Muscle of leg (tissue), 16 donors: ENCODE measurements at places on chromosomes 13 and 19. TPM values are rescaled to one million over a fixed set of nuclear protein-coding genes. Genes with fewer than 3 reads are reported as not detected.
A peak's percentile ranks its signal among the peaks of the same experiment; 100 is the strongest.

Gene CAPN12
- polyA plus RNA-seq = 1.1 TPM

Gene TEX101
- polyA plus RNA-seq = not detected

Gene NACC1
- polyA plus RNA-seq = 19.1 TPM

Gene KIR3DL2
- polyA plus RNA-seq = not detected

Gene GTF3A
- polyA plus RNA-seq = 144 TPM

Gene ZNF234
- 8.9 TPM for polyA plus RNA-seq

DNA sequence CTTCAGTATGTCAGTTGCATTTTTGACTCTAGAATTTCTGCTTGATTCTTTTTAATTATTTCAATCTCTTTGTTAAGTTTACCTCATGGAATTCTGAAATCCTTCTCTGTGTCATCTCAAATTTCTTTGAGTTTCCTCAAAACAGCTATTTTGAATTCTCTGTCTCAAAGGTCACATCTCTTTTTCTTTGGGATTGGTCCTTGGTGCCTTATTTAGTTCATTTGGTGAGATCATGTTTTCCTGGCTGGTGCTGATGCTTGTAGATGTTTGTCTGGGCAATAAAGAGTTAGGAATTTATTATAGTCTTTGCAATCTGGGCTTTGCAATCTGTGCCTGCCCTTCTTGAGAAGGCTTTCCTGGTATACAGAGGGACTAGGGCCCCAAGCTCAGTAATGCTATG is 18.5 kb upstream of the KBTBD7 start:
- no peak for DNase-seq

DNA sequence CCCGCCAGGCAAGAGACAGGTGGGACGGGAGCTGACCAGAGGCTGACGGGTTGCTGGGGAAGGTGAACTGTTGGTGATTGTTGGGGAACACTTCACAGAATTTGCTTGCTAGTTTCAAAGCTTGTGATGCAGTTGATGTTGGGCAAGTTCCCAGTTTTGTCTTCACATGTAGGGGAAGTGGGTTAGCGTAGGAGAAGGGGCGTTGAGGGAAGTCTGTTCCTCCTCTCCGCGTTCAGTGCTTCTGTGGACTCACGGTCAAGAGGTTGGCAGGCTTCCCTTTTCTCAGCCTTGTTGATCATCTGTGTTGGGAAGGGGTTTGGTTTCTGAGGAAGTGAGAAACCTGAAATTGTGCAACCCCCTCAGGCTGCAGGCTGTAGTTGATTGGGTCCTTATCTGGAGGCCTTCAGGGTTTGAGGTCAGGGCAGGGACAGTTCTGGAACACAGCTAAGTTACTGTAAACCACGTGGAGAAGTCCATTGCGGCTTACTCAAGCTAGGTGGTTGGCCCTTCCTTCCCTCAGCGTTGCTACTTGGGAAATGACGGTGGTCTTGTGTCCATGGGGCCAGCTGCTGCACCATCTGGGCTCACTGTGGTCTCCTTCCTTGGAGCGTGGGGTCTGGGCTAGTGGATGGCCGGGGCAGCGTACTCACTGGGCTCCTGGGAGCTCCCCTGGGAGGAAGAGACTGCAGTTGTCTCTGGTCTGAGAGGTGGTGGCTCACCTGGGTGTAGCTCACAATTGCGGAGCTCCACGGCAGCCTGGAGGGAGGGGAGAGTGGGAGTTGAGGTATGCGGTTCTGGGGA is 7.5 kb downstream of the RPS9 start:
- DNase-seq = peak; percentile 91

DNA sequence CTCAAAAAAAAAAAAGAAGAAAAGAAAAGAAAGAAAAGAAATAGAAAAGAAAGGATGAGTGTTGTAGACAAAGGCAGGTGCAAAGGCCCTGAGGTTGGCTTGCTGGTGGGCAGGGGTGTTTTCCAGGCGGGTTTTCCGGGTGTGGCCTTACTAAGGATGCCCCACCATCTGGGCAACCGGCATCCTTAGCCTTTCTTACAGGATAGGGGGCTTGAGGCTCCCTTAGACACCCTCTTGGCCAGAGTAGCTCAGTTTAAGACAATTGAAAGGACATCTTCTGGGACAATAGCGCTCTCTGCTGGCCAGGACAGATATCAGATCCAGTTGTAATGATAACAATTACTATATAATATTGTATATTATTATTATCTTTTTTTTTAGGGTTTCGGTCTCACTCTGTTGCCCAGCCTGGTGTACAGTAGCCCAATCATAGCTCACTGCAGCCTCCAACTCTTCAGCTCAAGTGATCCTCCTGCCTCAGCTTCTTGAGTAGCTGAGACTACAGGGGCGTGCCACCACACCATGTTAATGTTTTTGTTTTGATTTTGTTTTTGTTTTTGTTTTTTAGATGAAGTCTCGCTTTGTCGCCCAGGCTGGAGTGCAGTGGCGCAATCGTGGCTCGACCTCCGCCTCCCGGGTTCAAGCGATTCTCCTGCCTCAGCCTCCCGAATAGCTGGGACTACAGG is 1.4 kb upstream of the QTRT1 start:
- peak; percentile 44 for DNase-seq

GRCh38 chr13:30819136-30819888 is 84.0 kb downstream of the ALOX5AP start:
- no peak for DNase-seq

DNA sequence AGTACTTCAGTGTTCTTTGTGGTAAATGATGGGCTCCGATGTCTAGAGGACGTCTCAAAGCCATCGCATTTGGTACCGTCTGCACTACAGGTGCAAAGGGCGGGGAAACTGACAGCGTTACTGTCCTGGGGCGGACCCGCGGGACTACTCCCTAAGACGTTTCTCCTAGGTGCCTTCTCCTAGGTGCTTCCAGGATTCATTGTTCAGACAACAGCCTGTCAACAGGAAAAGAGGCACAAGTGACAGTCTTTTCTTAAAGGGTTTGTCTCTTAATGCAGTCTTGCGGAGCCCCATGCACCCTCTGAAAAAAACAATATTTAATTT is 1.4 kb downstream of the SERTM1 start:
- DNase-seq = no peak

GRCh38 chr19:49442771-49443365 is 1.5 kb upstream of the SLC17A7 start:
- peak; percentile 95 for DNase-seq

DNA sequence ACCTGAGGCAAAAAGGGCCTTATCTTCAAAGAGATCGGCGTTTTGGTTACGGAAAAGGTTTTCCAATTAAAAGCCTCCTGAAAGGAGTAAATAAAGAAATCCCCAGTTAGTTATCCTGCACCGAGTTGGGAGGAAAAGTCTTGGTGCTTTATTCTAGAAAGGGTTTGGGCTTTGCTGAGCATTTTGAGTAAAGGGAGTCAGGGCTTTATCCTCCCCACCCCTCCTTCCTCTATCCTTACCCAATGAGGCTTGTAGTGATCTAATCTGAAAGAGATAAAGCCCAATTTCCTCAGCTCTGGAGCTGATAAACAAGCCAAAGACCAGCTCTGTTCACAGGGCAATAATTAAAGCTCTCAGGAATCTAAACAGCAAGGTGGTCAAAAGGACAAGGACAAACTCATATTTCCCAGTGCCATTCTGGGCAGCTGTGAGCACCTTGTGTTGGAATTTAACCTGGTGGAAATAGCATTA is 188.9 kb upstream of the TSC22D1 start:
- no peak for DNase-seq

- DNase-seq = no peak
Observed at GRCh38 chr13:114109641-114110041, 22.8 kb downstream of the RASA3 start.

- no peak for DNase-seq
Observed at GRCh38 chr19:30062065-30062906, 120.2 kb downstream of the URI1 start.

DNA sequence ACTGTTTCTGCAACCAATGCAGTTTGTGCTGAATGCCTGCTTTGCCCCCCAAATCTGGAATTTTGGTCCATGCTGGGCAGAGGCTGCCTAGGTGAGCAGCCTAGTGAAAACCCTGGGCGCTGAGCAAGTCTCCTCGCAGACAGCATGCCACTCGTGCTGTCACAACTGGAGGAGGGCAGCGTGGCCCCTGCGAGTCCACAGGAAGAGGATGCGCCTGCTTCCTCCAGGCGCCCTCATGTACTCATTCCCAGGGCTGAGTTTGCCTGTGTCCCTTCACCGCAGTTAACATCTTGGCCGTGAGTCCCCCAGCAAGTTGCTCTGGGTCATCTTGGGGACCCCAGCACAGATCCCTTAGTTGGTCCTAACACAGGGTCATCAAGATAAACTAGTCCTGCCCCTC is 26.2 kb upstream of the TMEM160 start:
- no peak for DNase-seq

DNA sequence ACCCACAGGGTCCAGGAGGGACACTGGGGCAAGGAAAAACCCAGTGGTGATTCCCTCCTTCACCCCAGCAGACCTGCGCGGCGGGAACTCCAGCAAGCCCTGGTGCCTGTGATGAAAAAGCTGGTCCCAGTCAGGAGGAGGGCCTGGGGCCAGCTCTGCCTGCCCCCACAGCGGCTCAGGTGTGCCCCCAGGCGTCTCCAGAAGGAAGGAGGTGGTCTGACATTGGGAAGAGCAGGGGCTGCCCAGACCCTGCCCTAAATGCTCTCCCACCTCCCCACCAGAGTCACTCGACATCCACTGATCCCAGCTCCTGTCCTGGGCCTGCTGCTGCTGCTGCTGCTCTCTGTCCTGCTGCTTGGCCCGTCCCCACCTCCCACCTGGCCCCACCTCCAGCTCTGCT is 6.2 kb downstream of the PTH2 start:
- DNase-seq = no peak

- no peak for DNase-seq
Observed at GRCh38 chr13:49821216-49822009, 28.9 kb upstream of the KPNA3 start.

GRCh38 chr19:36963280-36963679 is 47.1 kb downstream of the ZNF568 start:
- peak; percentile 91 for DNase-seq

GRCh38 chr13:101967781-101968180 is 434.1 kb downstream of the FGF14 start:
- DNase-seq = no peak

- DNase-seq = no peak
Observed at GRCh38 chr19:48169578-48169938, 586 bp downstream of the LIG1 start.

- no peak for DNase-seq
Observed at GRCh38 chr13:100387416-100387815, 201.2 kb downstream of the GGACT start.

DNA sequence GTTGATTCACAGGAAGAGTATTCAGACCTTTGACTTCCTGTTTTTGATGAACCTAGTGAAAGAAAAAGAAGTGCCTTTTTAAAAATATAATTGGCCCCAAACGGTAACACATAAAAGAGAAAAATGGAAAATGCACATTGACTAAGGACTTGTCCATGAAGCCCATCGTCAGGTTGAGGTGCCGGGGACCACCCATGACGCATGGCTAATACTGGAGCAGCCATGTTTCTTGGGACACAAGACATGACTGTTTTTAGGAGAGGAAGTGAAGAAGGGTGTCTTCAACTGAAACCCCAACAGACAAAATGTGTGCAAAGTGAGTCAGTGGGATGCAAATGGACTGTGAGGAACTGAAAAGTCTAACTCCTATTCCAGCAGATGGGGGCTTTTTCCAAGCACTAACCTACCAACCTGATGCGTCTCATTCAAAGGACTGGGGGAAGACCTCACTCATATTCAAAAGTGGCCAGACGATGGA is 459.4 kb downstream of the FOXO1 start:
- no peak for DNase-seq

DNA sequence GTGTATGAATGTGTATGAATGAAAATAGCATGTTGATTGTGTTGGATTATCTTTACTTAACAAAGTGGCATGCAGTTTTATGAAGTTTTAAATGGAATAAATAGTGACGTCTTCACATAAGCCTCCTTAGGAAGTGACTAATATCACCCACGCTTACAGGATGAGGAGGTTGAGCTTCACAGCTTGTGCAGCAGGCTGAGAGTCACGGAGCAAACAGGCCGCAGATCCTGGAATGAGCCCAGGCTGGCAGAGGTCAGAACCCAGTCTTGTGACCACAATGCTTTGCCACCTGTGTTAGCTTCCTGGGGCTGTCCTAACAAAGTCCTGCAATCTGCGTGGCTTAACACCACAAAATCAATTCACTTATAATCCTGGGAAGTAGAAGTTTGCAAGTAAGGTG is 20.8 kb downstream of the LAIR2 start:
- DNase-seq = peak; percentile 17

DNA sequence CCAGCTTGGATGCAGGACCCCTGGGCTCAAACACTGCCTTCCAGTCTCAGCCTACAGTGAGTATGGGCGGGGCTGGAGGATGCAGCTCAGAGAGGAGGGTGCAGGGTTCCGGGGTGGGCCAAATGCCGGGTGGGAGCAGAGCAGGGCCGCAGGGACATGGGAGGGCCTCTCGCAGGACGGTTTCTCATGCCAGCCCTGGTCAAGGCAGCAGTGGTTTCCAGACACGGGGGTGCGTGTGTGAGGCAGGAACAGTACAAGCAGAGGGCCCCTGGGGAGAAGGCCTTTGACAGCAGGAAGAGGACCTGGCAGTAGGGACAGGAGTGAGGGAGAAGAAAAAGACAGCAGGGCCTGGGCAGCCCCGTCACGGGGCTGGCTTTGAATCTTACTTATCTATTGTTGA is 34.1 kb downstream of the CRTC1 start:
- DNase-seq = no peak

GRCh38 chr13:27138457-27139093 is 33.0 kb downstream of the USP12 start:
- DNase-seq = no peak

GRCh38 chr13:48457578-48458242 is 44.8 kb upstream of the LPAR6 start:
- DNase-seq = no peak

DNA sequence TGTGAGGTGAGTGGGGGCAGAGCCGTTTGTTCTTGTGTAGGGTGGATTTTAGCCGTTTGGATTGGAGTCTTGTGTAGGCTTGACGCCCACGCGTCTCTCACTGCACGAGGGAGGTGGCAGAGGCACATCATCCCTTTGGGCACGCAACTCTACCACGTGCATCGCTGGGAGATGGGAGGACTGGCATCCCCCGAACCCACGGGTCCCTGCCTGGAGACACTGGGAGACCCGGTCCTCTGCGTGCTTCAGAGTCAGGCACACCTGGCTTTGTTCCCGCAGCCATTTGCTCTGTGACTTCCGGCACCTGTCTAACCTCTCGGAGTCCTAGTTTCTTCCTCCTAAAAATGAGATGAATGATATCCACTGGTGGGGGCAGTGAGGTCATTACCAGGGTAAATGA is 6.4 kb downstream of the ARHGEF7 start:
- peak; percentile 39 for DNase-seq
